ENCODE measurements at places on chromosomes 6 and 20. TPM values are rescaled to one million over a fixed set of nuclear protein-coding genes. Genes with fewer than 3 reads are reported as not detected.

The OOEP gene
- not detected for polyA plus RNA-seq

The SLA2 gene
- 0.03 TPM for polyA plus RNA-seq

The KHDC1L gene
- polyA plus RNA-seq: not detected

GRCh38 chr6:150324044-150324443, 44.8 kb upstream of the IYD start:
- DNase-seq: no peak

DNA sequence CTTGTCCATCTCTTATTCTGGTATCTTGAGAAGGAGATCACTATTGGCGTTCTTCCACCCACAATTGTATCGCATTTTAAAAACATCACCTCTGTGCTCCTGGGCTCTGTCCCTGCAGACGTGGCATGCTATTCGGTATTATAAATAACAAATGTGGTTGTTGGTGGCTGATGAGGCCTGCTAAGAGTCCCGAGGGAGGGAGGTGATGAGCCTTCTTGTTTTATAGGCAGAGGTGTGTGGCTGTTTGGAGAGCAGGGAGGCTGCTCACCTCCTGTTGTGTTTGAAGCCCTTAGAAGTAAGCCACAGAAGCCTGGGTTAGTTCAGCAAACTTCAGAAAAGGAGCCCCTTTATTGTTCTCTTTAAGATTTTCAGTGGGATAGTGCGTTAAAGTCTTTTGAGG, 15.6 kb downstream of the MANBAL start:
- DNase-seq: no peak

DNA sequence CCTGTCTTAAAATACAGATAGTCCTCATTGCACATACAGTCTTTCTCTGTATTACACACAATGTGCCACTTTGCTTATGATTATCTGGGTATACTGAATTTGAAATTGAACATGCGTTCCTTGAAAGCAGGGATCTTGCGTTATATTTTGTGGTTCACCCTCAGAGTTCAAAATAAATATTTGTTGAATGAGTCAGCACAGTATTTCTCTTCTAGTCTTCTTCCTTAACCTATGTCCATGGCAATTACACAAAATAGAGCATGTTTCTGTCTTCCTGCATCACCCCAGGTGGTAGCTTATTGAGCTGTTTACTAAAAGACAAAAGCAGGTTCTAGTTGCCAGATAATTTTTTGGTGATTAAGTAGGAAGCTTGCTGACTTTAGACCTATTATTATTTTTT, 272.9 kb upstream of the FERMT1 start:
- DNase-seq: no peak

GRCh38 chr6:27161946-27162603, 85.4 kb upstream of the PRSS16 start:
- DNase-seq: no peak

DNA sequence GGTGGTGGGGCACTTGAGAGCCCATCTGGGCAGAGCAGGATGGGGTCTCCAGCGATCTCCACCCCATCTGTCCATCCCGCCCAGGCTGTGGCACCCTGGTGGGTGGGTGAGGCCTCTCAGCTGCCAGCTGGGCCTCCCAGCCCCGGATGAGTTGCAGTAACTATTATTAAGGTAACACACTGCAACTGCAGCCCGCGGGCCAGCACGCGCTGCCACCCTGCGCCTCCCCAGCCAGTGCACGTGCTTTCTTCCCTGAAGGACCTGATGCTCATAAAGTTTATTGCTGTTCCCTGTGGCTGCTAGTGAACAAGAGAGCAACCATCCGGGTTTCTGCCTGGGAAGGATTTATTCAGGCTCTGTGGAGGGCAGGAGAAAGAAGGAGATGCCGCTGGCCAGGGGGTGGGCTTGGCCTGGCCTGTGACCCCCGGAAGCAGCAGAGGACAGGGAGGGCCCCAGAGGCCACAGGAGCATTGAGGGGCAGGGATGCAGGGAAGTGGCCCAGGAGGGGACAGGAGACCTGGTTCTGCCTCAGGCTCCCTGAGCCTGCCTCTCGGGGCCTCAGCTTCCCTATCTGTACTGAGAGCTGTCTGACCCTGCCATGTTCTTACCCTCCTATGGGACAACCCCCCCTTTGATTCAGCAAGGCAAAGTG, 1.7 kb downstream of the IP6K3 start:
- DNase-seq: no peak

GRCh38 chr6:128071212-128071611, 170.4 kb upstream of the THEMIS start:
- no peak for DNase-seq

GRCh38 chr6:163570579-163571231, 156.2 kb downstream of the QKI start:
- DNase-seq: no peak

DNA sequence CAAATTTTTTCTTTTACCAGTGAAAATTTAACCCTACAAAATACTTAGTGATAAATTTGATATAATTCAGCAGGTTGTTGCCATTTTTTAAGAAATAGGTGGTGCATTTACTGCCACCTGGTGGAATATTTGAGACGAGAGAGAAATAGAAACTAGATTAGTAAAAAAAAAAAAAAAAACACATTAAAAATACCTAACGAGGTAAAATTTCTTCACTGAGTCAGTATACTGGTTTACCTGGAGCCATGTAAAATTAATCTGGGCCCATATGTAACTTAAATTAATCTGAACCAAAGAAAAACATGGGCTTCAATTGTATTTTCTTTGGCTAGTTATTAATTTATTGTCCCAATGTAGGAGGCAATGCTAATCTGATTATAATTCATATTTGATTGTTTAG, 520.8 kb downstream of the EPM2A start:
- no peak for DNase-seq

DNA sequence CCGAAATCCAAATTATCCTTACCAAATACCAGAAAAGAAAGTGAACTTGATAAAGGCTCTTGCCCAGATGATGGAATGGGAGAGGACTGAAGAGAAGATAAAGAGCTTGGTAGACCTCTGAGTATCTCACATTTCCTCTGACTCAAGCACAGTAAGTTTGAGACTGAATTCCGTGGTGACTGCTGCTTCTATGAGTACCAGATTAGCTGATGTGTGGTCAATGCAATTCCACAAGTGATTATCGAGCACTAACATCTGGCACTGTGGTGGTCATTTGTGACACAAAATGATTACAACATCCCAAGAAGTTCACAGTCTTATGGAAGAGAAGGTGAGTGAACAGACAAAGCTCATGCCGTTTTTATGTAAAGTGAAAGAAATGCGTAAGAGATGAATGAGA, 2.6 kb upstream of the RPS6KA2 start:
- DNase-seq: no peak

GRCh38 chr20:36519944-36520343, 21.4 kb upstream of the MYL9 start:
- no peak for DNase-seq

GRCh38 chr20:7977709-7978108, 37.5 kb upstream of the HAO1 start:
- no peak for DNase-seq

GRCh38 chr6:11822346-11822745, 43.7 kb upstream of the ADTRP start:
- DNase-seq: no peak

DNA sequence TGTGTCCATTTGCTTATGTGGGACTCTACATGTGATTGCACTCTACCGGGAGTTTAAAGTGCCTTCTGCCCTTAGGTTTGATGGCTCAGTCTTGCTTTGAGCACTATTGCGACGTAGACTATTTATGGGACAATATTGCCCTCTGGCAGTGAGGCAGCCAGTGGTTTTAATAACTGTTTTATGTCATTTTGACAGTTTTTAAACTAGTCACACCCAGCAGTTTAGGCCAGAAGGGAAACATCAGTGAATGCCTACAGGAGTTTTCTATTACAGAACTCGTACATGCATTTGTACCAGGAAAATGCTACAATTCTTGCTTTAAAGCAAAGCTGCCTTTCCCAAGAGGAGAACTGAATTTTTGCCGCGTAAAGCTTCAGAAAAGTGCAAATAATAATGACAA, 813.7 kb downstream of the KIF16B start:
- DNase-seq: no peak

DNA sequence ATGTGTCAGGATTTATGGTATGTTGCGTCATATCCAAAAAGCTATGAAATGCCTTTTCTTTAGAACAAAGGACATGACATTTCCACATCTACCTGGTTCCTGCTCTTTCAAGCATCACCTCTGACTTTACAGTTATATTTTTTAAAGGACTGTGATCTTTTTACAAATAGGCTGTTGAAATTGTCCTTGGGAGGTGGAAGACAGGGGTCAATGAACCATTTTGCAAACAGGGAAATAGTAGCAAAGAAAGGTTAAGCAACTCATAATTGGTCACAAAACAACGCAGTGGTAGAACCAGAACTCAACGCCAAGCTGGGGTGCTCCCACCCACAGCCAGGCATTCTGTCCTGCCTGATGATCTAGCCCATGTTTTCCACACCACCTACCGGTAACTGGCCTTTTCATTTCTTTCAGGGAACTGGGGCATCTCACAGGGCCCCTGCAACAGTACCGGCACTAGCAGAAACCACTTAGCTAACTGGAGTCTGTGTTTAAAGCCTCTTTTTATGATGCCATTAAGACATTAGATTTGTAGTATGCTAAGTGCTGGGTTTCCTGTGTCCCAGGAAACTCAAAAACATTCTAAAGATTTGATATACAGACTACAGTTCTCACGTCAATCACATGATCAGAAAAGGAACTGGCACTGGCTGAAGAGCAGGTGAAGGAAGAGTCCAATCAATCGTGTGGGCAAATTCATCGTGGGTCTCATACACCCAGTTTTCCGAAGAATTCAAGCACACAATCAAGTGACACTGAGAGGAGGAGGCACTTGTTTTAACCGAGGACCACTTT, 13.9 kb downstream of the ZNF217 start:
- peak; percentile 37 for DNase-seq

GRCh38 chr6:37653933-37654565, 43.6 kb downstream of the MDGA1 start:
- no peak for DNase-seq

DNA sequence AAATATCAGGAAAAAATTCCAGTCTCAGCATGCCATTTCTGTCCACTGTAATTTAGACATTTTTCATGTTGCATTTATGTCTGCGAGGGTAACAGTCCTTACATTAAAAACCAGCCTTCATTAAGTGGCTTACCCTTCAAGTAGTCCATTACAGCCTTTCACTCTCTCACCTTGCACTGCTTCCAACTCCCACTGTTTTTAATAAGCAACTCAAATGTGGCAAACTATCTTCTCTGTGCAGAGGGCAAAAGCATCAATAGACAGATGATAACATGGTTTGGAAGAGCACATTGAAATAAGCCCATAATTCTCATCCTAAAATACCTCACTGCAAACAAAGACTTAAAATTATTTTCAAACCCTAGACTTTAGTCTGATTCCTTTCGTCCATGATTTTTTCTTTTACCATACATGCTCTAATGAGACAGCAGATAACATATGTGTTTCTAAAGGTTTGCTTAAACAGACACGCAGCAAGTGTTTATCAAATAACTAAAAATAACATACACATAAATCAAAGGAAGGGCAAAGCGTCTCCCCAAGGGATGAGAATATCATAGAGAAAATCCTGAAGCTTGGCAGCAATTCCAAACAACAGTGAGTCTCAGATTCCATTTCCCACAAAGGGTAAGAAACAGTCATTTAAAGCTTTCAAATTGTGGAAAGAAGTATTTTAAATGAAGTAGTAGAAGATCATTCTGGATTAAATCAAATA, 130.4 kb downstream of the PTPRK start:
- DNase-seq: no peak

GRCh38 chr6:24486065-24486464, 3.3 kb downstream of the GPLD1 start:
- no peak for DNase-seq

DNA sequence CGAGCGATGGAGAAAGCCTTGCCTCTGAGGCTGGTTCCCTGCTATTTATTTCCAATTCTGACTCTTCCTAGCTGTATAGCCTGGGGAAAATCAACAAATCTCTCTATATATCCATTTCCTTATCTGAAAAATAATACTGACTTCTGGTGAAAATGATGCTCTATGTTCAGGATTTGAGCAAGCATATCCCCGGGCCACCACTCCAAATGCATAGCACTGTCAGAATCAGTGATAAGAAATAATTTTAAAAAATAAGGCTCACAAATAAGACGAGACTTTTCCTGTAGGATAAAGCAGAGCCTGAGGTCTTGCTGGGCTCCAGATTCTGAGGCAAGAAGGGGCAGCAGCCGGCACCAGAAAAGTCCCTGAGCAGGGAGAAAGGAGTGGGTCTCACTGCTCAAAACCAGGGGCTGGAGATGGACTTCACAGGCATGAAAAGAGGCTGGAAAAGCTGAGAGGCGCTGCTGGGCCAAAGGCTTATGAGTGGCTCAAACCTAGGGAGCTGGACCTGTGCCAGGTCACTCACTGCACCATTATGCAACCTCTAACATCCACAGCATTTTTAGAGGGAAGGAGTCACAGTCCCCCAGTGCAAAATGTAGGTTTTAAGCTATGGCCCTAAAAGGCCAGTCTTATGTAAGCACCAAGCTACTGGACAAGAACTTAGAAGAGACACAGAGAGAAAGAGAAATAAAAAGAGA, 48.1 kb upstream of the SLC17A4 start:
- DNase-seq: peak; percentile 27

DNA sequence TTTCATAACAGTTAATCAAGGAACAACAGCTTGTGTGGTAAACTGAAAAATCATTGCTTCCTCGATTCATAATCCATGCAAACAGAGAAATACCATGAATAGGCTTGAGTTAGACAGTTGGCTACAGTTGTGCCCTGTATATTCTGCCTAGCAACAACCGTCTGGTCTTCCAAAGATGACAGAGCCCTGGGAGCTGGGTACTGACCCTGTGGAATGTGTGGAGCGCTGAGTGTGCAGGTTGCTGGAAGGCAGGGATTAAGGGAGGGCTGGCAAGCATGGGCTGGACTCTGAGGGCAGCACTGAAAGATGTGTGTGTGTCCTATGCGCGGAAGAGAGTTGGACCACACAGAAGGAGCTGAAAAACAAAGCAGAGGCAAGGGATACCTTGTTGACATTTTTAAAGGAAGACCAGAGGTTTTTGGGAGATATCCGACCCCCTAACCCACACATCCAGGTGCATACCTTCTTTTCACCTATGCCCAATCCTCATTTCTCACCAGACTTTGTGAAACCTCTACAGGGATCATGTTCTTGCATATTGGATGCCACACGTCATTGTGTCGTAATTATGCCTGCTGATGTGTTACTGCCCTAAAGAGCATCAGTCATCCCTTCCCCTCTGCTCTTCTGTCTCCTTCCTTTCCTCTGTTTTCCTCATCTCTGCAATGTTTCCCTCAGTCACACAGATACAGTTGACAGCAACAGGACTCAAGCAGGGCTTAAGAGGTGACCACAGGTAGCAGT, 58.2 kb upstream of the VGLL2 start:
- no peak for DNase-seq

All from psoas muscle (tissue), 8 donors.